ENCODE measurements at places on chromosomes 4 and X. TPM values are rescaled to one million over a fixed set of nuclear protein-coding genes. Genes with fewer than 3 reads are reported as not detected.

DNA sequence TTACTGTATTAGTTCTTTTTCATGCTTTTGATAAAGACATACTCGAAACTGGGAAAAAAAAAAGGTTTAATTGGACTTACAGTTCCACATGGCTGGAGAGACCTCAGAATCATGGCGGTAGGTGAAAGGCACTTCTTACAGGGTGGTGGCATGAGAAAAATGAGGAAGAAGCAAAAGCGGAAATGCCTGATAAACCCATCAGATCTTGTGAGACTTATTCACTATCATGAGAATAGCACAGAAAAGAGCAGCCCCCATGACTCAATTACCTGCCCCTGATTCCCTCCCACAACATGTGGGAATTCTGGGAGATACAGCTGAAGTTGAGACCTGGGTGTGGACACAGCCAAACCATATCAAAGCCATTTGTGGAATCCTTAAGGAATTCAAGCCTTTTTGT lies 1238.9 kb downstream of the ADGRL3 start:
- H3K4me1 ChIP-seq, result no peaks in the 10 kb centered on the region
- H3K27ac ChIP-seq, result no peak overlapping the region
- no peak for DNase-seq
- no peak overlapping the region for H3K4me3 ChIP-seq

- no peak overlapping the region for H3K4me3 ChIP-seq
- H3K36me3 ChIP-seq, result no peaks in the 10 kb centered on the region
- no peak overlapping the region for H3K27ac ChIP-seq
- DNase-seq, result no peak
Measured at GRCh38 chr4:53100501-53101190, 238.5 kb downstream of the RASL11B start.

GRCh38 chrX:132412208-132412607 lies 76.6 kb downstream of the MBNL3 start:
- no peaks in the 10 kb centered on the region for H3K27me3 ChIP-seq
- H3K27ac ChIP-seq, result no peak overlapping the region
- H3K36me3 ChIP-seq, result no peaks in the 10 kb centered on the region
- DNase-seq, result no peak
- H3K4me1 ChIP-seq, result no peaks in the 10 kb centered on the region
- H3K4me3 ChIP-seq, result no peak overlapping the region

The ADGRA3 gene
- total RNA-seq, result 1.5 TPM
